ENCODE measurements at places on chromosomes 12 and 14.

DNA sequence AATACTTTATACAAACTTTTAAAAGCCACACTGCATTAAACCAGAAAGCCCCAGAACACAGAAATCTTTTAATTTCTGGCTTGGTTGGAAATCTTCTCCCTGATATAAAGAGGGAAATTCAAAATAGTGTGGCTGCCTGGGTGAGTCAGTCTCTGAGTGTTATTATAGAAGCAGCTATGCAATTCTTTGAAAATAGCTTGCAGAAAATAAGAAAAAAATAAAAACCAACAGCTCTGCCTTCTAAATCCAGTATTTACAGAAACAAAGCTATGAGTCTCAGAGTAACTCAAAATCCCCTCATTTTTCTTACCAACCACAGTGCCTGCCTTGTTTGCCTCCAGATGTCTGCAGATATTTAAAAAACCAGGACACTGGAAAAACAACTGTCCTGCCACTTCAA, 68.6 kb upstream of the FERMT2 start:
- DNase-seq: no peak

DNA sequence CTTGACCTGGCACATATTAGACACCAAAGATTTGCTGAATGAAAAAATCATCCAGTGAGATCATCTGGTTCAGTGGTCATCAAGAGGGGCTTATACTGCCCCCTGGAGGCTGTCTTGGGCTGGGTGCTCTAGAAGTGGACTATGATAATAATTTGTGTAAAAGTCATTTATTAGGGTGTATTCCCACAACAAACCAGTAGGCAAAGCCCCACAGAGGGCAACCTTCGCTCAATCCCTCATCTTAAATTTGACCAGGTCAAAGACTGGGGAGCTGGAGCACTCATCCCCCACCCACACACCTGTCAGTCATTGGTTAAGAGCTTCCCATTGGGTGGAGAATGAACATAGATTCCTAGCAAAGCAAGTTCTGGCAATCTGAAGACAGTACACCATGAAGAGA, 20.0 kb upstream of the FICD start:
- no peak for DNase-seq

DNA sequence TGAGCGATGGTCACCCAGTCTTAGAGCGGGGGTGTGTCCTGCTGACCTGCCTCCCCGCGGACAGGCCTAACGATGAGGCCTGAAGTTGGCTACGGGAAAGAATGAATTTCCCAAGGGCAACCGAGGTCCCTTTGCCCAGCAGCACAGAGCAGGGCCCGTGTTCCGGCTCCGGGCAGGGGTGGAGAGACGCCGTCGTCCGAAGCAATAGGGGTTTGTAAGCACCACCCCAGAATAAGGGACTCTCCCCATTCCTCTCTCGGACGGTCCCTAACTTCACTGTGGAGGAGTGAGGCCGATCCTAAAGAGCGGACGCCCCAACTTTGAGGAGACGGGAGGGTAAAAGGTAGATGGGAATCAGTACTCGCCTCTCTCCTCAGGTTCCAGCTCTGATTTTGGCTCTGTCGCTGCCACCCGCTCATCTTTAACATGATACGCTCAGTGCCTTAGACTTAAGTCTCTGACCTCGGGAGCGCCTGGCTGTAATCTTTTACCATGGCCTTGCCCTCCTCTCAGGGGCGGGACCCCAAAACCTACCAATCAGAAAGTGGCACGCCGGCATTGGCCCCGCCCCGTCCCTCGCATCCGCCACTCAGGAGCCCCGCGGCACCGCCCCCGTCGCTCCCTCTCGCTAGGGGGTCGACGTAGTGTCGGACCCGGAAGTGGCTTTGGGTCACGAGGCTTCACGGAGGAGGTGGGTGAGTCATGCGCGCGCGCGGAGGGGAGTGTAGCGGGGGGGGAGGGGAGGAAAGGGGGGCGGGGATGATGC, at the start of gene DDIT3:
DDIT3 (minus strand) TSS at position 462 of the 766 bp plus-strand sequence. CDS start 3,108 bp downstream, outside the sequence.
- DNase-seq: peak; percentile 100

DNA sequence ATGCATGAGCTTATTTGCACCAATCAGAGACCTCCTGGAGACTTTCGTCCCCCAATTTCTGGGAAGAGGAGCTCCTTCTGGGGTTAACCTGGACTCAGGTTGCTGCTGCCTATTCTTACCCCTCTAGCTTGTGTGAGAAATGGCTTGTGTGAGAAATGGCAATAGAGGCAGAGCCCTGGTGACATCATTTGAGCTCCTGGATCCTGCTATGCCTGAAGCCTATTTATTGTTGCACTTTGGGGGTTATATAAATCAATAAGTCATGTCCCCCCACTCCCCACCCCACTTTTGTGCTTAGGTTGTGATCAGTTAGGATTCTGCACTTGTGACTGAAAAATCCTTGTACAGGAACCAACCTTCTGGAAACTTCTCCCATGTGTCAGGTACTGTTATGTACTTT, 167.2 kb downstream of the ADCK1 start:
- no peak for DNase-seq

GRCh38 chr14:61537563-61538463, 157.5 kb upstream of the HIF1A start:
- DNase-seq: peak; percentile 74

GRCh38 chr12:100490056-100490455, 16.4 kb downstream of the NR1H4 start:
- no peak for DNase-seq

DNA sequence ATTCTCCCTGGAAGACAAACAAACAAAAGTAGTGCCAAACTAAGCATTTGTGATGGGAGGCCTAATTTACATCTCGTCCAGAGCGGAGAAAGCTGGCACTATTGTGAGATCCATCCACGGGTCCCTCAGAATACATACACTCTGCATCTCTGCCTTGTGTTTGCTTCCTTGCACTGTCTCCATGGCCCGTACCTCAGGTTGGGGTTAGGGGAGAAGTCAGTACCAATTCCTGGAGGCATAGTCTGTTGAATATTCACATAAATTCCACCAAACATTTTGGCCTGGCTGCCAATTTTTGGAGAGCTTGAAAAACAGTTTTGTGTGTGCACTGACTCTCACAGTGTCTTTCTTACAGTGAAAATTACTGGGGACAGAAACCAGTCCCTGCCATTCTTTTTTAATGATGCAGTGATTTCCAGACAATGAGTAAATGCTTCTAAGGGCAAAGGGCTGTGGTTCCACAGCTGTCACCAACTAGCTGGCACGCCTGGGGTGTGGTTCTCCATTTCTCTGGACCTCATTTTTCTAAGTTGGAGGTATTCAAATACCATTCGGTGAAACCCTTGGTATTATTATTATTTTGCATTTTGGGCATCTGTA, 119.7 kb upstream of the HIF1A start:
- no peak for DNase-seq

DNA sequence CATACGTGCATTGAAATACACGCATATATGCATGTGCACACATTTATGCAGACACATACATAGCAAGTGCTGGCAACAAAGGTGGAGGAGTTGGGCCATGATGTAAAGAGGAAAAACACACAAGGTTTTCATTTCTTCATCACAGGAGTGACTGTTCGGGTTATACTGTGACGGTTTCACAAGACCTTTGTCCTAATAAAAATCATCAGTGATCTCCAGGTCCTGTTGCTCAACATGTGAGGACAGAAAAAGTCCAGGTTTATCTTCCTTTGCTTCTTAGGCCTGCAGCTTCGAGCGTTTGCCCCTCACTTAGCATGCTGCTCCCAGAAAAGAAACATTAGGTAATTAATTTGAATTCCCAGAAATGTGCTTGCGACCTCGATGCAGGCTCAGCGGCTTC, 1260.0 kb upstream of the TMEM132C start:
- DNase-seq: no peak

DNA sequence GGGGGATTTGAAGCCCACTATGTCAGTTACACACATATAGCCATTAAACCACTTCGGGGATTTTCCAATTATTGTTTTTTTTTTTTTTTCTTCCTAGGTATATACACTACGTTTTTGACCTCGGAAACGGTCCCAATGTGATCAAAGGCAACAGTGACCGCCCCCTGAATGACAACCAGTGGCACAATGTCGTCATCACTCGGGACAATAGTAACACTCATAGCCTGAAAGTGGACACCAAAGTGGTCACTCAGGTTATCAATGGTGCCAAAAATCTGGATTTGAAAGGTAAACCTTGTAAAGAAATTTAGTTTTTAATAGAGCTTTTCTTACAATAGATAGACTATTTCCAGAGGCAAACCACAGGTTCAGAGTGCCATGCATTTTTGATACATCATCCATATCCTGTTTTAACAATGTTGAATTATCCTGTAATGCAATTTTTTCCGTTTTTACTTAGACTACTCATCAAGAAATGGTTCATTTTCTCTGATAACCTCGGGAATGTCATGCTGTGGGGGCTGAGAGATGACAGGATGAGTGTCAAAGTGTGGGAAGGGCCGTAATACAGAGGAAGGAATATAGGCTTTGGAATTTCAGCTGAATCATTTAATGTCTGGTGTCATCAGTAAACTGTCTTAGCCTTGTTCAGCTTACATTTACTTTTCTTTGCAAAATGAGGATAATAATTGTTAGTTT, 797.1 kb downstream of the NRXN3 start:
- no peak for DNase-seq

GRCh38 chr12:129607301-129607700, 296.5 kb downstream of the TMEM132D start:
- no peak for DNase-seq

- no peak for DNase-seq
These were observed 1.8 kb upstream of the FAM222A start for GRCh38 chr12:109711596-109712461.

GRCh38 chr14:64681796-64682710, 22.2 kb upstream of the PLEKHG3 start:
- no peak for DNase-seq

DNA sequence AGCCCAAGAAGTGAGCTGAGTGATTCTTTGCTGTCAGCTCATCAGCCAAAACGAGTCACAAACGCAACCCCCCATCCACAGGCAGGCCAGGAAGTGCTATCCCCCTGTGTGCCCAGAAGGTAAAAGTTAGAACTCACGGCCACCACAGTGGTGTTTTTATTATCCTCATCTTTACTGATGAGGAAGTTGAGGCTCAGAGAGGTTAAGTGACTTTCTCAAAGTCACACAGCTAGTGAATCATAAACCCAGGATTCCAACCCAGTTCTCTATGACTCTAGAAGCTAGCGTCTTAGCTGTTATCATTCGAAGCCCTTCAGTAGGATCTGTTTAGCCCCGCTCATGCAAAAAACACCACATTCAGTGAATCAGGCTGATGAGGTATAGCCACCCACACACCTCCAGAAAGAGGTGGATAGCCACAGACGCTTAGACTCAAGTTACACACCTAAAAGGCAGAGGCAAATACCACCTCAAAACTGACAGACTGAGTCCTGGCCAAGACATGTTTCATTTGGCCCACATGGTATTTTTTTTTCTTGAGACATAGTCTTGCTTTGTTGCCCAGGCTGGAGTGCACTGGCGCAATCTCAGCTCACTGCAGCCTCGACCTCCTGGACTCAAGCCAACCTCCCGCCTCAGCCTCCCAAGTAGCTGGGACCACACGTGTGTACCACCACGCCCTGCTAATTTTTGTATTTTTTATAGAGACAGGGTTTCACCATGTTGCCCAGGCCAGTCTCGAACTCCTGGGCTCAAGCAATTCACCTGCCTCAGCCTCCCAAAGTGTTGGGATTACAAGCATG, 100.7 kb downstream of the SCARB1 start:
- no peak for DNase-seq

DNA sequence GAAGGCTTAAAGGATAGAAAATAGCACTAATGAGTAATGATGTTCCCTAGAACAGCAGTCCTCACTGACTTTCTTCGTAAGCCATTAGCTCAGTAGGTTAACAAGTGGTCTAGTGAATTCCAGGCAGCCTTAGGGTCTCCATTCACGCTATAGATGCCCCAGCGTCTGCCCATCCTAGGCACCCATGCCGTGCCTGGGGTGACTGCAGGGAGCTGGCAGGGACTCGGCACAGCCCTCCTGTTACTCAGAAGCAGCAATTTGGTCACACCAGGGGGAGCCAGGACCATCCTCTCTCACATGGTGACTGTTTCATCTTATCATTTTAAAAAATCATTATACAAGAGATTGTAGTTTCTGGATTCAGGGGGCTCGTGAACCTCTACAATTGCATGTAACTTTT, 66.0 kb upstream of the TRAF3 start:
- no peak for DNase-seq

GRCh38 chr12:103846415-103846814, 5.4 kb upstream of the NT5DC3 start:
- DNase-seq: no peak

- DNase-seq: no peak
These were observed 265.4 kb downstream of the ADGRD1 start for GRCh38 chr12:131218923-131219669.

- peak; percentile 88 for DNase-seq
These were observed 39.9 kb downstream of the PRPF40B start for GRCh38 chr12:49662998-49663843.

DNA sequence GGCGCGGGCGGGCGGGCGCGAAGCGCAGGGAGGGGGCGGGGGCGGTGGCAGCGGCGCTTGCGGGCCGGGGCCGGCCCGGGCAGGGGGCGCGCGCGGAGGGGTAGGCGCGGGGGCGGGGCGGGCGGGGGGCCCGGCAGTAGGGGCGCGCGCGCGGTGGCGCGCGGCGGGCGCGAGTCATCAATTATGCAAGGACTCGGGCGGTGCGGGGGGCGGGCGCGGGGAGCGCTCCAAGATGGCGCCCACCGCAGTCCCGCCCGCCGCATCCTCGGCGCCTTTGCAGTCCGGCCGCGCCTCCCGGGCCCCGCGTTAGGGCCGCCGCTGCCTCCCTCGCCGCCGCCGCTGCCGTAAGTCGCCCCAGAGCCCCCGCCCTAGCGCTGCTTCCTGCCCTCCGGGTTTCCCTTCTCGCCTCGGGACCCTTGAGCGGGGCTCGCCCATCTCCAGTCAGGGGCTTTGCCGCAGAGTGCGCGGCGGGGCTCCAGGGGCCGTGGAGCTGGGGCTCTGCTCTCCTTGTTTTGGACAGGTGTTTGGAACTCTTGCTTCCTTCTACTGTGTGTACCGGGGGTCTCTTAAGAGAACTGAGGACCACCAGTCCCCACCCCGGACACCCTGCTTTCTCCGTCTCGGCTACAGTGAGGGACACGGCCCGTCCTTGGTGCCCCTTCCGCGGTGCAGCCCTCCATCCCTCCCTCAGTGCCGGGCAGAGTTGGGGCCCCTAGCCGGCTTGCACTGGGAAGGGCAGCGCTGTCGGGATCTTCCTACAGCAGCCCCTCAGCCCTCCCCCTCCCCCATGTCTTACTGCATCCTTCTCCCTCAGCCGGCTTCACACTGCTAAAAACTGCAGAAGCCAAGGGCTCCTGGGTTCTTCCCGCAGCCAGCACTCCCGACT, at the start of gene SCN8A:
SCN8A (plus strand) TSS at position 218 of the 886 bp plus-strand sequence. CDS start 71,585 bp downstream, outside the sequence.
- DNase-seq: peak; percentile 72

DNA sequence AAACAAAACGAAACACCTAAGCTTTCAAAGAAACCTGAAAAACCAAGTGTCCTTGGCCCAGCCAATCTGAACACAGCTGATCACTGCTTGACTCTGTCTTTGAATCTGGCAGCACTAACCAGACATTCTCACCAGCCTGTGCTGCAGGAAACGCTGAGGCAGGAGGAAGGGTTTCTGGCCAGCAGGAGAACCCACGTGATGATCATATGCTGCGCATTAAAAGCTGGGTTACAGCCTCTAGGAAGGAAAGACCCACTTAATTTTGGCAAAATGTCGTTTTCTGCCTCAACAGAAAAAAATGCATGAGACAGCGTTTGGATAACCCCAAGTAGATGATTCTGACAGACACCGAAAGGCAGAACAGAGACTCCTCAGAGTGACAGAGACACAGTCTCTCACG, 9.8 kb downstream of the APPL2 start:
- DNase-seq: no peak
